Pulmonary artery endothelial cell (primary cell): ENCODE measurements at places on chromosomes 3 and 15.

- no peak for DNase-seq
Measured at GRCh38 chr3:79361748-79362378, 405.9 kb downstream of the ROBO1 start.

DNA sequence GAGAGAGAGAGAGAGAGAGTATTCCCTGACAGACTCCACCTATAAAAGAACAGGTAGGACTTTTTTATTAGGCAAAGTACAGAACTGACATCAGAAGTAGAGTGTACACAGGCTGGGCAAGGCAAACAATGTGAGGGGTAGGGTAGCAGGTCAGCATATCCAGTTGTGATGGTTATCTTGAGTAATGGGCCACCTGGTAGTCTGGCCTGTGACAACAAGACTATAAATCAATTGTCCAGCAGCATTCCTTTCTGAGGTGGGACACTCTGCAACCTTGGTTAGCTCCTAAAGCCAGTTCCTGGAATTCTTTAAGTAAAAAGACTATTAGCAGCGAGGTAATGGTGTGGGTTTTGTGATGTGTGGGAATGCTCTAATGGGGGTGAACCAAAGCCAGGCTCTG lies 14.9 kb upstream of the TMCC1 start:
- no peak for DNase-seq

- DNase-seq, result no peak
Measured at GRCh38 chr3:129773691-129774663, 119.5 kb downstream of the TMCC1 start.

DNA sequence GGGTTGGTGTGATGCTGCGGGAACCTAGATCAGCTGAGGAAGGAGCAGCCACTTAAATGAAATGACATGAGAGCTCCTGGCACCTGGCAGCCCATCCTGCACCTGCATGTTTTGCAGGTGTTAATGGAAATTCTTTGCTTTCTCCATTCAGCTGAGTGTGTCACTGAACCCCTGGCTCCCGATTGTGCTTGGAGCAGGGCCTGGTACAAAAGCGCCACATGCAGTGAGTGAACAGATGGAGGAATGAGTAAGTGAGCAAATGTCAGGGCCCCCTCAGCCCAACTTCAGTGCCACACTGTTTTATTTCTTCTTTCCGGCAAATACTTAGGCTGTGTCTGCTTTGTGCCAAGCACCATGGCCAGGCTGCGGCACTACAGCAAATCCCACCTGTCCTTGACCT lies 132.2 kb downstream of the ASB7 start:
- no peak for DNase-seq

DNA sequence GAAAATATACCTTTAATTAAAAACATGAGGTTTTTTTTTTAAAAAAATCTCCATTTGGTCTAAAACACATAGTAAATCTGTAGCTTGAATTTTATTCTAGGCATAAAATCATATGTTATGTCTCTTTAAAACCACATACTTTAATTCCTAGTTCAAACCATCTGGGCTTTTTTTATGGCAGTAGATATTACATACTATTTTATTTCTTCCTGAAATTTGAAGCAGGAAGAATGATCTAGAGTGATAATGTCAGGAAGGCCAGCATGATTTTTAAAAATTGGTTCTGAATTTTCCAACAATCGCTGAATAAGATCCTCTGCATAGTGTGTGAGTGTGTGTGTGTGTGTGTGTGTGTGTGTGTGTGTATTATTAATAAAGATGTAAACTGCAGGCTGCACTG lies 420.3 kb downstream of the NAALADL2 start:
- DNase-seq, result no peak

GRCh38 chr3:53490459-53490968 lies 3.9 kb upstream of the CACNA1D start:
- no peak for DNase-seq

- no peak for DNase-seq
Measured at GRCh38 chr3:114034211-114034610, 22.1 kb downstream of the CCDC191 start.

- no peak for DNase-seq
Measured at GRCh38 chr3:63030666-63031065, 155.4 kb upstream of the CADPS start.

DNA sequence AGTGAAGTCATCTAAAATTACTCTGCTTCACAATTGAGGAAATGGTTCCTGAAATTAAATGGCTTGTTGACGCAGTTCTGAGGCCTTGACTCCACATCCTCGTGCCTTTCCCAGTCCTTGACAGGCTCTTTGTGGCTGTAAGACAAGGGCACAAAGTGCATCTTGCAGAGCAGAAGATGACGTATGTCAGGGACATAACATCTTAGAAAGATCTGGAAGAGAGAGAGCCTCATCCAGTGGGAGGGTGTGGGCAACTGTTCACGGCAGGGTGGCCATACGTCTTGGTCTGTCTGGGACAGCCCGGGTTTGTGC lies 91.0 kb downstream of the CHRNA7 start:
- no peak for DNase-seq

DNA sequence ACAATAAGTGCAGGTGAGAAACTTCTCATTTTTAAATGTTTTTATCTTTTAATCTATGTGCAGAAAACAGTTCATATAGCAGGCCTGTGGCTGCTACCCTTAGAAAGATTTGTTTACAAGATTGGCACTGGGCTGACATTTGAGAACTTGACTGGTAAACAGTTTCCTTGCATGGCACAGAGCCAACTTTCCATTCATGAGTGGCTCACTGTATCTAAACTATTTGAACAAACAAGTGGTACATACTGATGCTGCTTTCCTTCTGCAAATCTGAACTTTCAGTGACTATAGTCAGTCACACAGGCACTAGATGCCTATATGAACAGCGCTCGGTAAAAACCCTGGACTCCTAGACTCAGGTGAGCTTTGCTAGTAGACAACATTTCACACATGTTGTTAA lies 6.3 kb upstream of the GTPBP8 start:
- no peak for DNase-seq

DNA sequence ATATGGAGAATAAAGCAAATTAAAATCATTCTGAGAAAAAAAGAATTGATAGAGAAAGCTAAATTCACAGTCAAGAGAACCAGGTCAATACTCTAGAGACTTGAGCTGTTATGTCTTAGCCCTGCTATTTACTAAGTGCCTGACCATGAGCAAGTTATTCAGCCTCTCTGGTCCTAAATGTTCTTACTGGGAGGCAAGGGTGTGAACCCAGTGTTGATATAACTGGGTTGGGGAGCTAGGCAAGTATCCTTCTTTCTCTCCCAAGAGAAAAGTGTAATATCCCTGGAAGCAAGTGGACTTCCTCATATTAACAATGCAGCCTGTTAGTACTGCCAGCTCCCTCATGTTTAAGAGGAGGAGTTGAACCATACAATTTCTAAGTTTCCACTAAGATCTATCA lies 488.9 kb upstream of the RASGRP1 start:
- DNase-seq, result no peak

DNA sequence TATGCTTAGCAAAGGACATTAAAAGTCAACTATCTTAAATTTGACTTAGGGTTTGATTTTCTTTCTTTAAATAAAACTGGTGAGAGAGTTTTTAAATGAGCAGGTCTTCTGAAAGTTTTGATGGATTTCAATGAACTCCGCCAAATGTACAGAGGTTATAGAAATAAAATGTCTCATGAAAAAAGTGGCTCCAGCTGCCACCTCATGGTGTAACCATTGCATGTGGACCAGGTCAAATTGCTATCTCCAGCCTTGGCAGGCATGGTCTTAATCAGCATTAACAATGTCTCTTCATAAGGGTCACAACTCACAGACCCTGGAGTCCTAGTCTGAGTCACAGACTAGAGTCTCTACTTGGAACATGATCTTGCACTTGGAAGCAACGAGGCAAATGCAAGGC lies 182.3 kb downstream of the ADAMTS17 start:
- DNase-seq, result no peak

DNA sequence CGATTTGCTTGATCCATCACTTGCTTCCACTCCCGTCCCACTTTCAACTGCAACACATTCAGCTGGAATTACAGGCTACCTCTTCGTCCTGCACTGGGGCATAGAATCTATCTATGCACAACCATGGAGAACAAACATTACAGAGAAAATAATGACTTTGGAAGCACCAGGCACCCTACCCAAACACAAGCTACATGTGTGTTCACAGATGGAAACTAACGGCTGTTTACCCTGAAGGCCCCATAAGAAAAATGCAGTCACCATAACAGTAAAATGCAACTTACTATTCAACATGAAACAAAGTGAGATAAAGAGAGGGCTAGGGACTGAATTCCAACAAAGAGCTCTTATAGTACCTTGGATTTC lies 496.8 kb downstream of the FOXP1 start:
- no peak for DNase-seq

DNA sequence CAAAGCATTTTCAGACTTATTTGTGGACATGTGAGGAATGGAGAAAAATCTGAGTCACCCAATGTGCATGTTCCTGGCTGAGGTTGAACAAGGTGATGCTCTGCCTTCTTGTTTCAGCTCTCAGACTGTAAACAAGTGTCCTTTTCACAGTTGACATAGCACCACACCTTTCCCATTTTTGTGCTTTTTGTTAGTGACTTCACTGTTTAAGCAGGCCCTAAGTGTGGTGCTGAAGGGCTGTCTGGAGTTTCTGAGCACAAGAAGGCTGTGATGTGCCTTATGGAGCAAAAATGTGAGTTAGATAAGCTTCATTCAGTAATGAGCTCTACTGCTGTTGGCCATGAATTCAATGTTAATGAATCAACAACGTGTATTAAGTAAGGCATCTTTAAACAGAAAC lies 20.4 kb downstream of the ABI3BP start:
- DNase-seq, result no peak

GRCh38 chr3:185843126-185843525 lies 18.3 kb upstream of the IGF2BP2 start:
- DNase-seq, result no peak

DNA sequence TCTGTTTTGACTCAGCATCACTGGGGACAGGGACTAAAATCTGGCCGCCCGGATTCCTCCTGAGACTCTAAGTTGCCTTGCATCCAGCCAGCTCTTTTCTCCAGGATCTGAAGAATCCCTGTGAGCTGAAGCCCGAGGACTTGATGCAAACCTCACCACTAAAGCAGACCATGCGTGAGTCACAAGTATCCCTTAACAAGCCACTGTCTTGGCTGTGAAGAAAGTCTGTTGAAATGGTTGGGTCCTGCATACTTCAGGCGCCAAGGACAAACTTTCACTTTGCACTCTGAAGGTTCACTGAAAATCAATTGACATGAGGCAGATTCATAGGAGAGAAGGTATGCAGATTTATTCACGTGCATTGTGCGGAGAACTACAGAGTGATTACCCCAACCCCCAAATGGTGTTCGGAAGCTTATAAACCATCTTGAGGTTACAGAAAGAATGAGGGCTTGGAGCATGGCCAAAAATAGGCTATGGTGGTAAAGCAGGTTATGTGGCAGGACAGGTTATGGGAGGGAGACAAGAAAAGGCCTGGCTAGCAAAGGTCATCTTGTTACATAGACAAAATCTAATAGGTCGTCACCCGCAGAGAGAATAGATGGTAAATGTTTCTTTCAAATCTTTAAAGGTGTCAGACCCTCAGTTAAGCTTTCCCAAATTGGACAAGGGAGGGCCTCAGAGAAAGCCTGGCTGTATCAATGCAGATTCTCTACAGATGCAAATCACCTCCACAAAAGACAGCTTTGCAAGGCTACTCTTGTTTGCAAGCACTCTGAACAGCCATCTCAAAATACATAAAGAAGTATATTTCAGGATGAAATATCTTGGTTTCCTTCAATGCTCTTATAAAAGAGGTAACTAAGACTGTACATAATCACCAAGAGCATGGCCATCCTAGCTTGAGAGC lies 126.3 kb upstream of the PLAAT1 start:
- no peak for DNase-seq

DNA sequence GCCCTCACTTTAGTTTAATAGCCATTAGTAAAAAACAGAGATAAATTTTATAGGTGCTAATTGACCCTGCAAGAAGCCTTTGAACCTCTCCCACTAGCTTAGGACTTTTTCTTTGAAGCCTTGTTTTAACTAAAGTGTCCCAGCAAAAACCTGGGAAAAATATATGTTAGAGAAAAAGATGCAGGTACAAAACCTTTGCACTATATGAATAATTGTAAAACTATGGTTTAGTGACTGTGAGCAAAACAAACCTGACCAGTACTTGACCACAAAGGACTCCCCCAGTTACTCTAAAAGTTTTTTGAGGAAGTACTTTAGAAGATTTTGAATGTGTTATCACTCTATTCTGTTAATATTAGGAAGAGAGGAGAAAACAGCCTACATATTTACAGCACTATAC lies 123.3 kb upstream of the TP63 start:
- no peak for DNase-seq

GRCh38 chr3:66673293-66673692 lies 172.5 kb upstream of the LRIG1 start:
- no peak for DNase-seq

GRCh38 chr3:72891053-72891855 lies 3.4 kb downstream of the GXYLT2 start:
- DNase-seq, result no peak

DNA sequence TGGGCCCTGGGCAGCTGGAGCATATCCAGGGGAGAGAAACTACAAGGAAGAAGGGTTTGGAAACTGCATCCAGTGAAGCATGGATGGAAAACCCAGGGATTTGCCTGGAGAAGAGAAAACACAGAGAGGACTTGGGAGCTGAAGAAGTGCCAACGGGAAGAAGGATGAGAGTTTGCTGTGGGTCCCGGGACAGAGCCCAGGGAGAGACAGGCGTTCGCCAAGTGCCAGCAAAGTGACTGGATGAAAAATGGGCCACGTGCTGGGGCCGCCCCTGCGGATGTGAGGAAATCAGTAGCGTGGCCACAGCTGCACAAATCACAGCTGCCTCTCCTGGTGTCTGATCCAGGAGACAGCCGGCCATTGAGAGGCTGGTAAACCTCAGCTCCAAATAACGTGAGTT lies 70.4 kb downstream of the HES1 start:
- DNase-seq, result no peak
